ENCODE measurements at places on chromosomes 3 and 15. TPM values are rescaled to one million over a fixed set of nuclear protein-coding genes. Genes with fewer than 3 reads are reported as not detected.

DNA sequence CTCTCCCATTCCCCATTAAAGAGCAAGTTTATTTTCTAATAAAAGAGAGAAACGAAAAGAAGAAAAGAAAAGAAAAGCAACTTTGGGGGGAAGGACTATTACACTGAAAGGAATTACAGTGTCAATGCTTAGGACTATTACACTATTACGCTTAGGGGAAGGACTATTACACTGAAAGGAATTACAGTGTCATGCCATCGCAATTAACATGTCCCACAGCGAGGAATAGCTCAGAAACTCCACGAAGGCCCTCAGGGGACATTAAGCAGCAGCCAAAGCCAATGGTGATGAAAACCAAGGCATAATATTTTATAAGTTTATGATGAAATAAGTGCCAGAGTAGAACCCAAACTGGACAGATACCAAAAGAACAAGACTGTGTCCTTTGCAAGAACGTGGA lies 22.1 kb upstream of the DET1 start:
- no peak overlapping the region for H3K27ac ChIP-seq
- no peak for DNase-seq
- no peaks in the 10 kb centered on the region for H3K4me1 ChIP-seq
- H3K27me3 ChIP-seq = no peaks in the 10 kb centered on the region
- no peaks in the 10 kb centered on the region for H3K36me3 ChIP-seq

DNA sequence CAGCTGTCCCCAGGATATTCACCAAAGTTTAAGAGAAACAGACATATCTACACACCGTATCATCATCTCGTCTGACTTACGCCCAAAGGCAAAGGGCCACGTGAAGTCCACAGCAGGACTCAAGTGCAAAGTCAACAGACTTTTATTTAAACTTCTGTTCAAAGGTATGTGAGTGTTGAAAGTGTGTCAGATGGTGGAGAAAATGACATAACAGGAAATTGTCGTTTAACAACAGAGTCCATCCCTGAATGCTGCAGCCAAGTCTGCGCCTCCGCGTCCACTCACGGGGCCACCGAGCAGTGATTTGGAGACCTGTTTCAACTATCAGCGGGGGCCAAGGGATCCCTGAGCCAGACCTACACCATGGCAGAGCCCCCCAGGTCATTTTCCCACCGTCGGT lies 165.6 kb downstream of the XXYLT1 start:
- H3K27me3 ChIP-seq = no peaks in the 10 kb centered on the region
- peaks cover 45% of the 10 kb centered on the region for H3K4me1 ChIP-seq
- no peak overlapping the region for H3K4me3 ChIP-seq
- DNase-seq = no peak
- H3K27ac ChIP-seq = no peak overlapping the region
- no peaks in the 10 kb centered on the region for H3K36me3 ChIP-seq

GRCh38 chr3:180058238-180058637 lies 21.5 kb upstream of the PEX5L start:
- H3K4me1 ChIP-seq = no peaks in the 10 kb centered on the region
- no peak overlapping the region for H3K4me3 ChIP-seq
- no peaks in the 10 kb centered on the region for H3K36me3 ChIP-seq

DNA sequence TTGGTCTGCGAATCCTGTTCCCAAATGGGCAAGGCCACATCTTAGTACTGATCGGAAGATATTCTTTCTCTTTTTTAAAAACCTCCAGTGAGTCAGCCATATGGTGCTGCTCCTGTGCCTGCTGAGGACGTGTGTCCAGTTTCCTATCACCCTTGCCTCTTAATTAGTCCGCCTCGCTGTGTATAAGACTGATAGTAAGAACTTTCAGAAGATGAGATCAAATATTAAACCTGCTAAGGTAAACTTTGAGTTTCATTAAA lies 612 bp downstream of the UBA5 start:
- H3K4me1 ChIP-seq = peaks cover 34% of the 10 kb centered on the region
- no peak for DNase-seq
- H3K4me3 ChIP-seq = peak overlapping the region; percentile 88
- H3K27ac ChIP-seq = peak overlapping the region; percentile 80

GRCh38 chr3:59480486-59480995 lies 430.7 kb upstream of the CFAP20DC start:
- H3K4me1 ChIP-seq = no peaks in the 10 kb centered on the region
- H3K4me3 ChIP-seq = no peak overlapping the region
- DNase-seq = no peak
- no peaks in the 10 kb centered on the region for H3K36me3 ChIP-seq
- H3K27me3 ChIP-seq = no peaks in the 10 kb centered on the region

- DNase-seq = no peak
- H3K27me3 ChIP-seq = no peaks in the 10 kb centered on the region
- H3K4me1 ChIP-seq = peaks cover 12% of the 10 kb centered on the region
- H3K27ac ChIP-seq = no peak overlapping the region
- H3K36me3 ChIP-seq = no peaks in the 10 kb centered on the region
These were observed 152.9 kb downstream of the TPRG1 start for GRCh38 chr3:189324538-189325138.

Gene A4GNT
- not detected for total RNA-seq

Gene GABPB1
- 13.3 TPM for total RNA-seq

Gene CCDC71
- 30.4 TPM for total RNA-seq

Gene ROPN1
- total RNA-seq = not detected

Gene ARID3B
- 15.2 TPM for total RNA-seq
